Stimulated activated naive CD4-positive, alpha-beta T cell (primary cell): ENCODE measurements at places on chromosomes 4 and X.

GRCh38 chrX:25573631-25574030, 557.9 kb upstream of the ARX start:
- no peak for DNase-seq

DNA sequence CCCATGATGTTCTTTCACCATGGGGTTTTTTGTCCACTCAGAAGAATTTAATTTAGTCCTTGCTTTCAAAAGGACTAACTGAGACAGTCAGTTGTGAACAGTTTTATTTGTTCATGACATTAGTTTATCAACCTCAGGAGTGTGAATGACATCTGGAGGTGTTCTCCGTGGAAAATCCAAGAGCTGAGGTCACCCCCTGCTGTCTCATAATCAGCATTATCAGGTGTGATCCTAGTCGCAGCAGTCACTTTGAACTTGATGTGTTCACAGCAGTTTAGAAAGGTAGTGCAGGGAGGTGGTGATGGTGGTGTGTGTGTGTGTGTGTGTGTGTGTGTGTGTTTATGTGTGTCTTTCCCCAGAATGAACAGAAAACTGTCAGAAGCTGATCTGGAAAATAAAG, 1760.8 kb upstream of the PCDH10 start:
- DNase-seq: no peak

DNA sequence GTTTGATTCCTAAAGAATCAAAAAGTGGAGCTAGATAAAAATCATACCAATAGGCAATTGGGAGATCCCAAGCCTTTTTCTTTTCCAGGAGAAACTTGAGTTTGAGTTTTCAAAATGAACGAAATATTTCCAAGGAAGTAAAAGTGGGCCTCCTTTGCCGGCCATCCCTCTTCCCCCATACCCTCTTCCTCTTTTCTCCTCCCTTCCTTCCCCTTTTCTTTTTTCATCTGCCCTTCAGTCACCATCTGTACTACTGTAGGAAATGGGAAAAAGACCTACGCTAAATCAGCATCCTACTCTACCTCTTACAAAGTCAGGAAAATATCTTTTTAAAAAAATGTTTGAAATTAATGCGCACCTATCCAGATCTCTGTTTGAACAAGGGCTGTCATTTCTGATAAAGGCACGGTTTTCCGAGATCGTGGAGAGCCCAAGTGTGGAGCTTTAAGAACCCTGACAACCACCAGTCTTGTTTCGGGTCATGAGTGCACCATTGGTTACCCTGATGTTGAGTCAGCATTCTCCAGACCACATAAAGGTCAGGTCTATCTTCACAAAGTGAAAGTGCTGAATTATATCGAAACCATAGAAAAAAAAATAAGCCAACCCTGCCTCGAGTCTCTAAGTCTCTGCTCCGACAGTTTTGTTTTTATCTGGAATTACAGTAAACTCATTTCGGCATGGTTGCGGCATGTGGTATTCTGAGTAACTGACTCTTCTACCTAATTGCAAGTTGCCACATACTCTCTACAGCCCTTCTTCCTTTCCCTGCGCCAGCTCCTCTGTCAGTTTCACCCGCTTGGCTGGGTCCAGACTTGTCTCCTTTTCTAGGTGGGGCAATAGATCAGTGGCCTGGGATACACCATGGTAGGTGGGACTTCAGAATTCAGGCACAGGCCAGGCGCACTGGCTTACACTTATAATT, 140.2 kb upstream of the KLF3 start:
- no peak for DNase-seq

DNA sequence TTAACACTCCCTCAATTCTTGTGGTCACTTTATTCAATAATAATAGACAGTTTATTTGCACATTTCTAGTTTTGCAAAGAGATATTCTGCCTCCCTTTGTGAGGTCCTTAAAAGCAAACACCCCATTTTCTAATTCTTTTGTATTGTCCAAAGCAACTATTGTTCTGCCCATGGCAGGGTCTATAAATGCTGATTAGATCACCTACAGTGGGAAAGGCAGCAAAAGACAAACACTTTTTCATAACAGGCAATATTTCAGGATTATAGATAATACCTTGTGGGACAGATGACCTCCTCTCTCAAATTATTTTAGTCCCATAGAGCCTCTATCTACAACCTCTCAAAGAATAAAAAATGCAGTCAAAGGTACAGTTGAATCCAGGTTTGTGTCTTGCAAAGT, 28.6 kb downstream of the COMMD8 start:
- no peak for DNase-seq
